ENCODE measurements at places on chromosomes 12 and 14.
A peak's percentile ranks its signal among the peaks of the same experiment; 100 is the strongest.

GRCh38 chr12:131189781-131190180 is 236.1 kb downstream of the ADGRD1 start:
- no peak for DNase-seq

GRCh38 chr12:120148011-120148410 is 31.5 kb upstream of the RAB35 start:
- DNase-seq, result no peak

GRCh38 chr14:38556252-38556651 is 300.4 kb upstream of the CLEC14A start:
- no peak for DNase-seq

GRCh38 chr14:87767567-87767901 is 225.4 kb downstream of the GALC start:
- no peak for DNase-seq

- peak; percentile 72 for DNase-seq
Observed at GRCh38 chr12:62813031-62813829, 121.7 kb downstream of the PPM1H start.

- DNase-seq, result no peak
Observed at GRCh38 chr14:33460164-33460563, 490.7 kb downstream of the EGLN3 start.

DNA sequence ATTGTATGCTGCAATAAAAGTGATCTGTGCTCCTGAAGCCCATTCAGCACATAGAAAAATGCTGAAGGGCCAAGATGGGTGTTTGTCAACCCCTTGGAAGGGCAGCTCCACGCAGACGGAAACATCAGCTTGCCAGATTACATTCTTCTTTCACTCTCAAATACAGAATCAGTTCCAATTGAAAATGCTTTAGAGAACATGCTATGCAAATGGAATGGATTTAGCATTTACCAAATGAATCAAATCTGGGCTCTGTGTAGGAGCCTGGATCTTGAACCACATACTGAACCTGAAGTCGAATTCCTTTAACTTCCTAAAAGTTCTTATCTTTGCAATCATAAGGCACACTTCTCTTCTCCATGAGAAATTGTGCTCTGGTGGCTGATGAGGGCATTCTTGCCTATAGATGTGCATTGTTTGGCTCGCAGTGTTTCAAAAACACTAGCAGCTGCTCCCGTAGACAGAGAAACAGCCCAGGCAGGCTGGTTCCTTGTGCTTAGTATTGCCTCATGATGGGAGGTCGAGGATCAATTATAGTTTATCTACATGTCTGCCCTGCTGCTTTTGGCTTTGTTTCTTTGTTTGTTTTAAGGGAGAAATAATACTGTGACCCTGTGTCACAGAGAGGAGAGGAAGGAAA is 489.8 kb upstream of the FLRT2 start:
- no peak for DNase-seq

All from KBM-7 (cell line).